Prostate gland (tissue), 2 donors: ENCODE measurements at places on chromosomes 1 and 21. TPM values are rescaled to one million over a fixed set of nuclear protein-coding genes. Genes with fewer than 3 reads are reported as not detected.
A peak's percentile ranks its signal among the peaks of the same experiment; 100 is the strongest.

DNA sequence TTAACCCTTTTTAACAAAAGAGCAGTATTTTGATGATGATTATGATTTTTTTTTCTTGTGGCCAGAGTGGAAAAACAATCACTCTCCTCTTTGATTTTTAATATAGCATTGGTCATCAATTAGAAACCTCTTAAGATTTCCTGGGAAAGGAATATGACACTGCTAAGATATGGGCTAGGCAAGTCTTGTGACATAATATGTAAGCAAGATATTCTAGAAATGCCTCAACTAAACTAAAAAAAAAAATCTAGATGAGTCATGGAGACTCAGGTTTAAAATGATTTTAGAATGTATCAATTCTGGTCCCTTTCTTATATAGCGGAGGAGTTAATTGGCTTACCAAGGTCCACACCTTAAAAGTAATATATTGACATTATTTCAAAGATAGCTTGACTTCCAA is 60.3 kb upstream of the JUN start:
- DNase-seq, result no peak

- peak; percentile 28 for DNase-seq
These were observed 59.6 kb downstream of the USP24 start for GRCh38 chr1:55155522-55155921.

- DNase-seq, result no peak
These were observed 227.8 kb downstream of the NRIP1 start for GRCh38 chr21:14836950-14837349.

KCNA3 gene
- total RNA-seq, result 0.91 TPM

MOB3C gene
- 19.7 TPM for total RNA-seq
